ENCODE measurements at places on chromosomes 2 and 18.

- no peak for DNase-seq
Measured at GRCh38 chr2:13745330-13745729, 887.2 kb upstream of the LRATD1 start.

GRCh38 chr2:219632760-219633105 lies 5.3 kb downstream of the SLC4A3 start:
- no peak for DNase-seq

GRCh38 chr2:59389240-59389639 lies 1148.1 kb upstream of the FANCL start:
- no peak for DNase-seq

GRCh38 chr2:175180701-175181103 lies 808 bp downstream of the ATP5MC3 start:
- DNase-seq: no peak

DNA sequence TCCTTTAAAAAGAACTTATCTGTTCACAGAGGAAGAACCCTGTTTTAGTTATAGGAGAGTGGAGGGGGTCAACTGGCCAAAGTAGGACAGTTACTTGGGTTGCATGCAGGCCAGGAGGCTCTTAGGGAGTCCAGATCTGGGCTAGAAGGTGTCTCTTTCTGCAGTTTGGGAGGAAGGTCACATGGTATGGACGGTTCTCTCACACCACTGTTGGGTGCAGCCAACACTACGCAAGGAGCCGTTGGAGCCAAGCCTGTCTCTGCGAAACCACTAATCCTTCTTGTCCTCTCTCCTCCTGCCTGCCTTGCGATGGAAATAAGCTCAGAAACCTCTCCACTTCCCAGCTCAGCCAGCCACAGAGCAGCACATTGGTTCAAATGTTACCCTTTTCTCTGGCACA lies 105.9 kb upstream of the TGFA start:
- no peak for DNase-seq

GRCh38 chr18:52888014-52888413 lies 548.0 kb downstream of the DCC start:
- no peak for DNase-seq

GRCh38 chr18:48785091-48785614 lies 165.6 kb downstream of the SMAD7 start:
- DNase-seq: no peak

DNA sequence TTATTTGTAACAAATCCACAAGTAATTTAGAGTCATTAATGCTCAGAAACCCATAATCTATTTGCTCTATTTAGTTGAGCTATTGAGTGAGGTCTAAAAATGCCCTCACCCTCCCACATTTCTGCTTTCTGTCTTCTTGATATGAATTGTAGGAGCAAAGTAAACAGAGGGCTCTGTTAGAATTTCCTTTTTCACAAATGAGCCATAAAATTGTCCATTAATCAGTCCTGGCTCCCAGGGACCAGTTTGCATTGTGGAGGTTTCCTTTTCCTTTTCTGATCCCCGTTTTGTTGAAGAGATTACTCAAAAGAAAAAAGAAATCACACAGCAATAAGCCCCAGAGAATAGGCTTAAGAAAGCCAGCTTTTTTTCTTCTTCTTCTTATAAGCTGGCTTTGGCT lies 476.7 kb downstream of the EPHA4 start:
- no peak for DNase-seq

- DNase-seq: no peak
Measured at GRCh38 chr2:94879982-94880377, 8.8 kb downstream of the TEKT4 start.

DNA sequence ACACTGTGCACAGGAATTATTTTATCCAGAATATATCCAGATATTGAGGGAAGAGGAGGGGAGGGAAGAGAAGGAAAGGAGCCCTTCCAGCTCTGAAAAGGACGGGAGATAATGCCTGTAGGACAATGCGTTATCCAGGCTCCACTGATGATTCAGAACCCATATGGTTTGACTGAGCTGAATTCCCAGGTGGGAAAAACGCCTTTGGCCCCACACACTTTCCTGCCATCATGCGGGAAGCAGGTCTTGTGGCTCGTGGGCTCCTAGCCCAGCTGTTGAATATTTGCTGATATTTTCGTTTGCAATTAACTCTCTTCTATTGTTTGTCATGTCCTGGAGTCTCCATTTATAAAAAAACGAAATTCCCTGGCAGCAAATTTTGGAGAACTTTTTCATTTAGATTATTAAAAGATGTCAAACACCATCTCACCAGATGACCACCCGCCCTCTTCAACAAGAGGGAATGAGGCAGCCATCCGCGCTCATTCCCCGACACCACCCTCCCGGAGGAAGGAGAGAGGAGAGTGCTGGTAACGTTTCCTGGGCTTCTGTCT lies 8.9 kb downstream of the COL6A3 start:
- DNase-seq: no peak

DNA sequence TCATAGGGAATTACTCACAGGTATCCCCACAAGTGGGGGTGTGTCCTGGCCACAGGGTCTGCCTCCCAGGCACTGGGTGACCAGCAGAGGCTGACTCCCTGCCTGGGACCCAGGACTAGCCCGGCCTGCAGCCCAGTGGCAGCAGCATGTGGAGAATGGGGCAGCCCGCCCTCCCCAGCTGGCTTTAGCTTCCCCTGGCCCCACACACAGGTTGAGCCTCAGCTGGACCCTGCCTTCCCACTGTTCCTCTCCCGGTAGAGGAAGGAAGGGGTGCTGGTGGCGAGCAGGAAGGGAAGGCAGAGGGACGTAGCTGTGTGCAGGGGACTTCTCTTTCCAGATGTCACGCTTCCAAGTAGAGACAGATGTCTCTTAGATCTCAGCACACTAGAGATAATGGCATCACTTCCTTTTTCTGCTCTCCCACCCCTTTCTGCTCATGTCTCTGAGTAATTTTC lies 51.4 kb downstream of the EMILIN2 start:
- no peak for DNase-seq

DNA sequence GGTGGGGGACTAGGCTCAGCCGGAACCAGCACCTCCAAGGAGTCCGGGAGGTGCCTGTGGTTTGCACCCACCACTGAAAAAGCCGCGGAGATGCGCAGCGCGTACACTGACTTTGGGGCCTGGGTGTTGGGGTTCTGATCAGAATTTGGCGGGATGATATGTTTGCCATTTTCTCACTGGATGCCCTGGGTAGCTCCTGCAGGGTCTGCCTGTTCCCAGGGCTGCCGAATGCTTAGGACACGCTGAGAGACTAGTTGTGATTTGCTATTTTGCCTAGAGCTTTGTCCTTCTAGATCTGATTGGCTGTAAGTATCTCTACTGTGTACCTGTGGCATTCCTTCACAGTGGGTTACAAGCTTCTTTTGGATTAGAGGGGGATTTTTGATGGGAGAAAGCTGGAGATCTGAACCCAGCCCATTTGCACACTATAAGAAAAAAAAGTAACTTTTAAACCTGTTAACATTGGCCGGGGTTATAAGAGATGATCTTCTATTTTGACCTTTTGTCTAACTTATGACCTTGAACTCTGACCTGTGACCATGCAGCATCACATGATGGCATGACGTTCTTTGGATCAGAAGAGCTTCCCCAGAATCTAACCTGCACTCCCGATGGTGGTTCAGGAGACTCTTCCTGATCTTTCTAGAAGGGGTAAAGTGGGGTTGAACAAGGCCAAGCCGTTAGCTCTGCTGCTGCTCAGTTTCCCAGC lies 1.6 kb downstream of the KCNE4 start:
- DNase-seq: no peak

- DNase-seq: no peak
Measured at GRCh38 chr18:78364388-78364960, 615.1 kb upstream of the SALL3 start.

DNA sequence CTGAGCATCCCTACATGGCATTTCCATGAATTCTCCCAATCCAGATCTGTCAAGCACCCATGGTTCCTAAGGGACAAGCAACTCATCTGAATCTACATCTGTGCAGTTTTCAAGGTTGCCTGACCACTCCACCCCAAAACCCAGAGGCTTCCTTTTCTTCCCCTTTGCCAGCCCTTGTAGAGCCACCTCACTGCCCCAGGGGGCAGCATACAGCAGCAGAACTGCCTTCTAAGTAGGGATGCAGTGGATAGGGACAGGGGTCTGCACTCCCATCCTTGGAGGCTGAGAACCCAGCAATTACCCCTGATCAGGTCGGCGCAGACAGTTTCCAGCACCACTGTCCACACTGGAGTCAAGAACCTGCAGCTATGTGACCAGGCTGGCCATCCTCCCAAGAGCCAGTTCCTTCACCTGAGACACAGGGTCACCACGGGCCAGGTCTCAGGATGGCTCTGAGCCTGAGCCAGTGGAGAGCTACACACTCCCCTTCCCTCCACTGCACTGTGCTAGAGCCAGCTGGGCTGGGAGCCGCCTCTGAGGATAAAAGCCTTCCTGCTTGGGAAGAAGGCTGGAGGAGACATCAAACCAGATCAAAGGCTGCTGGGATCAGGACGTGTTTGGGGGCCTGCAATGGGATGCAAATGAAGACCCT lies 283.1 kb downstream of the CELF4 start:
- DNase-seq: no peak

GRCh38 chr2:177721087-177721486 lies 328.5 kb downstream of the AGPS start:
- DNase-seq: no peak

DNA sequence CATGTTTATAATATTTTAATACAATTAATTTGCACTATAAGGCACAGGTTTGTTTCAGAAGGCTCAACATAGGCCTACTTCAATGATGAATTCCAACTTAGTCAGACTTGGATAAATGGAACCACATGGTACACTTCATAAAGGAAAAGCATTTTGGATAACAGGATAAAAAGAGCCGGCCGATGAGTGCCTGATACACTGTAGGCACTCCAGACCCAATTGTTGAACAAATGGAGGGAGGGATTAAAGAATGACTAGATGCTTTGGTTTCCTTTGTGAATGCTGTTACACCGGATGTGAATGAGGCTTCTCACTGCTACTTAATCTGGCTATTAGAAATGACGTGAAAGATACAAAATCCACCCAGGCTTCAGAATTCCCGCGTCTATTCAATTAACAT lies 104.1 kb upstream of the KCTD1 start:
- DNase-seq: no peak

GRCh38 chr2:131032393-131032836 lies 60.8 kb downstream of the FAM168B start:
- DNase-seq: no peak

- no peak for DNase-seq
Measured at GRCh38 chr2:237626813-237627440, 460 bp upstream of the LRRFIP1 start.

DNA sequence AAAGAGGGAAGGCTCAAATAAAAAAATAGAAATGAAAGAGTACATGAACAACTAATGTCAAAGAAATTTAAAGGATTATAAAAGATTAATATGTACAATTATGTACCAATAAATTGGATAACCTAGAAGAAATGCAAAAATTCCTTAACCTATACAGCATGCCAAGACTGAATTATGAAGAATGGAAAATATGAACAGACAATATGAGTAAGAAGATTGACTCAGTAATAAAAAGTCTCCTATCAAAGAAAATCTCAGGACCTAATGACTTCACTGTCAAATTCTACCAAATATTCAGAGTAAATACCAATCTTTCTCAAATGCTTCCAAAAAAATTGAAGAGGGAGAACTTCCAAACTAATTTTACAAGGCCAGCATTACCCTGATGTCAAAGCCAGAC lies 120.2 kb upstream of the SPOPL start:
- DNase-seq: no peak

DNA sequence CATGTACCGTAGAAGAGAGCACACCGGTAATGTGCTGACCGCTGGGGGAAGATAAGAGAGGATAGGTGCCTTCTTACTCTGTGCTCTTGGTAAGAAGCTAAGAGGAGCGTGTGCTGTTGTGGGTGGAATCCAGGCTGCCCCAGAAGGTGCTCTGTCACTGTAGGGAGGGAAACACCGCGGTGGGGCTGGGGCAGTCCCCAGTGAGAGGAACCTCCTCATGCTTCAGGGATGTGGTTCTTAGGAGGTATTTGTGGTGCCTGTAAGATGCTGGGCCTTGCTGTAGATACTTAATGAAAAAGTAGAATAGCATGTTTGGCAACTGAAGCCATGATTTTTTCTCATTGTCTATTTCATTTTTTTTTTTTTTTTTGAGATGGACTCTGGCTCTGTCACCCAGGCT lies 1.1 kb downstream of the COLEC11 start:
- peak; percentile 40 for DNase-seq

- DNase-seq: no peak
Measured at GRCh38 chr18:3584897-3585460, 135.0 kb downstream of the TGIF1 start.

- DNase-seq: no peak
Measured at GRCh38 chr2:188369365-188369764, 77.7 kb downstream of the GULP1 start.

GRCh38 chr2:49936965-49937364 lies 782.6 kb upstream of the FSHR start:
- DNase-seq: no peak

- no peak for DNase-seq
Measured at GRCh38 chr2:32745191-32745590, 117.3 kb downstream of the TTC27 start.

DNA sequence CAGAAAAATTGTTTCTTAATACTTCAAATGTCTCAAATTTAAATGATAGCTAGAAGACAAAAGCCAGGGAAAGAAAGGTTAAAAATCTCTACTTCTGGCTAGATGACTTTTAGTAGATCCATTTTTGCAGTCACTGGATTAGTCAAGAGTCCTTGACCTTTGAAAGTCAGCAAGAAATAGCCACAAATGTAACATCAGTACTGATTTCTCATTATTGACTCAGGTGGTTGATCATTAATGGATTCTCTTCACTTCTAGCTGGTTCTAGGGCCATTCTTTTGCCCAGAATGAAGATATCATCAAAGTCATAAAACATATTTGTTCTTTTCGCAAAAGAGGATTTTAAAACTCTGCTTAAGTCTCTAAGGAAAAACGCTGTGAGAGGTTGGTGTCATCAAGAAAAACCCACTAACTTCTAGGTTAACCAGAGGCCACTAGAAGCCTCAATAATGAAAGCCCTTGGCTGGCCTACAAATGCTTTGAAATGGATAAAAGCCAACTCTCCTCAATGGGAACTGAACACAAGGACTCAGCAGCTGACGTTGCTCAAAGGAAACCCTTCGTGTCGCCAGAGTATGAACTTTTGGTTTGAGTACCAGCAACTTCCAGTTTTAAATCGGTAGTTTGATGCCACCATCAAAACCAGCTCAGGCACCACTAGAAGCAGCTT lies 66.3 kb downstream of the IRS1 start:
- DNase-seq: no peak
